ENCODE measurements at places on chromosomes 3 and 15.

GRCh38 chr15:59335207-59335786 is 37.4 kb downstream of the MYO1E start:
- DNase-seq = peak; percentile 18

GRCh38 chr15:100346866-100347512 is 5.2 kb upstream of the ADAMTS17 start:
- DNase-seq = no peak

DNA sequence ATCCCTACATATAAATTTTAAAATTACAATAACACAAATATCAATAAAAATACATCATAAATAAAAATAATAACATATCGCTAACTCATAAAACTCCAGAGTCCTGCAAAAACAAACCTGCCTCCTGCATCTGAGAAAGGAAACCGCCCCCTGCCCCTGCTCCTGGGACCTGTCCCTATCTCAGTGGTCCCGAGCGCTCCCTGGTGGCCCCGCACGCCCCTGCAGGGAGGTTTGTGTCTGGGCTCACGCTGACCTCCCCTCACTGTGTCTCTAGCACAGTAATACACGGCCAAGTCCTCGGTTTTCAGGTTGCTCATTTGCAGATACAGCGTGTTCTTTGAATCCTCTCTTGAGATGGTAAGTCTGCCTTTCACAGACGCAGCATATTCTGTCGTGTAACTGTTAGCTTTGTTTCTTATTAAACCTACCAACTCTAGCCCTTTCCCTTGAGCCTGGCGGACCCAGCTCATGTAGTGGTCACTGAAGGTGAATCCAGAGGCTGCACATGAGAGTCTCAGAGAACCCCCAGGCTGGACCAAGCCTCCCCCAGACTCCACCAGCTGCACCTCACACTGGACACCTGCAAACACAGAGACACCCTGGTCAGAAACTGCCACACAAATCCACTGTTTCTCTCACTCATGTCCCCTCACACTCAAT is 554.1 kb downstream of the GOLGA6L6 start:
- no peak for DNase-seq

DNA sequence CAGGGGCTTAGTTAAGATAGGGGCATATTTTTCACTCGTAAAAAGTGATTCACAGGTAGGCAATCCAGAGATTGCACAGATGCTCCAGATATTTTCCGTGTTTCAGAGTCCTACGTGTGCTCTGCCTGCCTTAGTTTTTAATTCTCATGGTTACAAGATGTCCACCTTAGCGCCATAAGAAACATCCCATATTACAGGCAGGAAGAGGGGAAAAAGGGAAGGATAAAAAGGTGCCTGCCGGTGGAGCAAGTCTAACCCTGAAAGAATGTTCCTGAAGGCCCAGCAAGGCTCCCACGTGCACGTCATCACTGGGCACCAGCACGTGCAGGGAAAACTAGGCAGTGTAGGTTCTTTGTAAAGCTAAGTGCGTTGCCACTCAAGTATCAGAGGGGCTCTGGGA is 10.1 kb upstream of the MOBP start:
- no peak for DNase-seq

- DNase-seq = no peak
Measured at GRCh38 chr15:33660151-33660550, 308.1 kb upstream of the CHRM5 start.

DNA sequence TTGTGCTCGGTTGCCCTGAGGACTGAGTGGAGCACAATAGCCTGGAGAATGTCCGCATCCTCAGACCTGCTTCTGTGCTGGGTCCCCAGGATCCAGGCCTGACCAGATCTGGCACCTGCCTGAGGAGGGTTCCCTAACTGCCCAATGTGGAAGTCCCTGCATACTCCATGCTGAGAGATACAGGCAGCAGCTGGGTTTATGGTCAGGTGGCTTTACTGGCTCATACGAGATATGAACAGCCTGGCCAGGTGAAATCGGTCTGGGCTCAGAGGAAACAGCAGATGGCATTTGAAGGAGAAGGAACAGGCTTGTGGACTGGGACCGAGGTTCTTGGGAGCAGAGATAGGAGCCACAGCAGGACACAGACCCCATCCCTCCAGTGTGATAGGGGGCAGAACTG is 18.2 kb upstream of the KIF23 start:
- no peak for DNase-seq

- DNase-seq = no peak
Measured at GRCh38 chr15:25055356-25056068, 100.7 kb downstream of the SNRPN start.

DNA sequence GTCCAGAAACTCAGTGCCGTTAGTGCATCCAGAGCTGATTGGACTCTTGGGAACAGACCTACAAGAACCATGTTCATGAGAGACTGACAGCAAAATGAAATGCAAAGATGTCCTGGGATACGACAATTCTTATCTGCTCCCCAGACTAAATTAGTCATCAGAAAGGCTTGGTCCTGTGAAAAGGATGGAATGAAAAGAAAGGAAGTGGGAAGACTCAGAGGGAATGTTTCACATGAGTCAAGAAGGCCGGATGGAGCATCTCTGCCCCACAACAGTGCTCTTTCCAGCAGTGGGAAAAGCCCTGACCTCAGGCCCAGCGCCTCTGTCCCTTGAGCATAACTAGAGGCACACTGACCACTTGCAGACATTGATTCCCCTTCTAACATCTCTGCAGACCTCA is 39.3 kb upstream of the UACA start:
- no peak for DNase-seq

- no peak for DNase-seq
Measured at GRCh38 chr3:128274837-128275236, 121.6 kb downstream of the EEFSEC start.

DNA sequence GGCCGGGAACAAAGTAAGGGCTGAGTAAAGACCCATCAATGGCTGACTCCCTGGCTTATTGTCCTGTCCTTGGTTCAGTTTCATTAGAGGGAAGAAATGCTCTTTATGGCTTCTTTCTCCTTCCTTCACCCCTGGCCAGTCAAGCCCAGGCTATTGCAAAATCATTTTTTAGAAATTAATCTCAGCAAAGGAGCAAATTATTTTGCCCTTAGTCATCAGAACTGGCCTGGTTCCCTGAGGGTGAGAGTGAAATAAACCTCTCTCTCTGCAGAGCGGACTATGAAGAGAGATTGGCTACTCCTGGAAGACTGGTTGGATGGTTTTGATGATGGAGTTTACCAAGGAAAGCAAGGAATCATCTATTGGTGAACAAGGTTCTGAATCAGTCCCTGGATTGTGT is 52.7 kb upstream of the OXTR start:
- no peak for DNase-seq

GRCh38 chr3:171455603-171456550 is 4.3 kb downstream of the TNIK start:
- DNase-seq = no peak

GRCh38 chr3:95123104-95123503 is 1060.2 kb downstream of the NSUN3 start:
- no peak for DNase-seq

DNA sequence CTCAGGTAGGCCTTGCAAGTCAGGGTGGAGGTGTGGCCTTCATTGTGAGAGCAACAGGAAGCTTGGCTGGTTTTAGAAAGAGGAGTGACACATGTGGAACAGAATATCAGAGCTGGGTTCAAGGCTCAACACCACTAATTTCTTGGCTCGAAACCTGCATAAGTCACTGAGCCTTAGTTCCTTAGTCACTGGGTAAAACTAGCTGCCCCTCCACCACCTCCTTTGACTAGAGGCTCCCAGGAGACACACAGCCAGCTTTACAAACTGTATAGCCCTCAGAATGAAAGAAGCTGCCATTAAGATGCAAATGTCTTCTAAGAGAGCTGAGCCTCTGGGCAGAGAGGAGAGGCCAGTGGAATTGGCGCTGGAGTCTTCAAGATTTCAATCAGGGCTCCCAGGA is 67.7 kb downstream of the CERS3 start:
- no peak for DNase-seq

GRCh38 chr3:94162700-94163099 is 99.8 kb downstream of the NSUN3 start:
- no peak for DNase-seq

GRCh38 chr15:66023311-66023972 is 154.2 kb downstream of the RAB11A start:
- DNase-seq = no peak

DNA sequence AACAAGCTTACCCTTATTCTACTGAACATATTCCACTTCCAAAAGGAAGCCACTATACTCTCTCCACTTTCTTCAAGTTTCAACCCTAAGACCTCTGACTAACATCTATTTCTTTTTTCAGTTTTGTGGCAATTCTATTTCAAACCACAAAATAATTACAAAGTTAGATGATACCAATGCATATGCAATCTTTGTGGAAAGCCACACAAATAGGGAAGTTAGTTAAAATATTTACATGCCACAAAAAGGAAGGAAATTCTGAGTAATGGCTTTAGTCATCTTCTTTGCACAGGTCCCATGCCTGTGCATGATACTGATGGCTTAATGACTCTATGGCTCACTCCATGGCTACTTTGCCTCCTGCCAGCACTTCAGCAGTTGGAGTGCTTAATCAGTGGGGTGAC is 57.0 kb upstream of the MCTP2 start:
- no peak for DNase-seq

DNA sequence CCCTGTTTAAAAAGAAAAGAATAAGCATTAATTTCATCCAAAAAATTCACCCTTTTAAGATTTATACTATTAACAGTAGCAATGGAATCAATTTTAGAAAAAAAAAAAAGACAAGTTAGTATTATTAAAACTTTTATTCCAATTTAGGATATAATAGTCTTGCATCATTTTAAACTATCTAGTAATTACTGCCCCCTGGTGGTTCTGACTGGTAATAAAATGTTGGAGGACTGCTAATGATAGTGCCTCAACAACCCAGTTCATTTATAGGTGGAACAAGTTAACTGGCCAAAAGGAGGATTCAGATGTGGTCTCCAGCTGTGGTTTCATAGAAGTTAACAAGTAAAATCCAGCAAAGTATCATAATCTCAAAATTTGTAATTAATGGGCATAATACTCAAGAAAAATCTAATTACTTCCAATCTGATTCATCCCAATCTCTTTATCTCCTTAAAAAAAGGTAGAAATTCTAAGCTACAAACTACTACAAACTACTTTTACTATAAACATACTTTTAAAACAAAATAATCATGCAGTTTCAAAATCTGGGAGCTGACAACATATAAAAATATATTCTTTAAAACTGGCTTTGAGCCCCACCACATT is 30.7 kb upstream of the WDR49 start:
- DNase-seq = peak; percentile 63

- DNase-seq = no peak
Measured at GRCh38 chr3:88142094-88142624, 7.6 kb upstream of the C3orf38 start.

GRCh38 chr3:25385807-25386460 is 42.1 kb upstream of the RARB start:
- DNase-seq = no peak

DNA sequence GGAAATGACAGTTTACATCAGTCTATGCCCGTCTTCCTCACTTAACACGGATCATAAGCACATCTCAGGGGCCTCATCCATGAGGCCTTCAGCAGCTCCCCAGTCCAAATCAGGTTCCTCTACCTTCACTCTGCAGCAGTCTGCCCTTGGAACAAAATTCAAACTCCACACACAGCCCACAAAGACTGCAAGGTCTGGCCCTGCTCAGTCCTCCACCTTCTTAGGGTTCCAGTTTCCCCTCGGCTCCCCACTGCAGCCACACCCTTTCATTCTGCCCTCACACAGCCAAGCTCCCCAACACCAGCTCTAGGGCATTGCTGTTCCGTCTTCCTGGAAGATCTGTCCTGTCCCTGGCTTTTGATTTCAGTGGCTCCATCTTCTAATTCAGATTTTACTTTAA is 95.2 kb upstream of the IQSEC1 start:
- no peak for DNase-seq

- DNase-seq = no peak
Measured at GRCh38 chr3:108292905-108293328, 3.4 kb upstream of the HHLA2 start.

DNA sequence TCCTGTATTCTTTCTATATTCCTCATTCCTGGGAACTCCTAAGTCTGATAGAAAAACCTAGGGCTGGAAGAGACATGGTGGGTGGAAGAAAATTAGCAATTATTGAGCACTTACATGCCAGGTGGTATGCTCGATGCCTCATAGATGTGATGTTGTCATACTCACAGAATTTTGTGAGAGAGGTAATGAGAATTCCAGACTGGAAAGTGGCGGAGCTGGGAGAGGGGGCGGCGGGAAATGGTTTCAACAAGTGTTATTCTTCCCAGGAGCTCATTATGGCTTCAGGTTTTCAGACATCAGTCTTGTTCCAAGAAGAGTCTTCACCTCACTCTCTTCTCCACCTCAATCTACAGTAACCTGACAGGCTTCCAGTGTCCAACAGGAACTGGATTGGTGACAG is 16.2 kb downstream of the TIMP4 start:
- DNase-seq = no peak

DNA sequence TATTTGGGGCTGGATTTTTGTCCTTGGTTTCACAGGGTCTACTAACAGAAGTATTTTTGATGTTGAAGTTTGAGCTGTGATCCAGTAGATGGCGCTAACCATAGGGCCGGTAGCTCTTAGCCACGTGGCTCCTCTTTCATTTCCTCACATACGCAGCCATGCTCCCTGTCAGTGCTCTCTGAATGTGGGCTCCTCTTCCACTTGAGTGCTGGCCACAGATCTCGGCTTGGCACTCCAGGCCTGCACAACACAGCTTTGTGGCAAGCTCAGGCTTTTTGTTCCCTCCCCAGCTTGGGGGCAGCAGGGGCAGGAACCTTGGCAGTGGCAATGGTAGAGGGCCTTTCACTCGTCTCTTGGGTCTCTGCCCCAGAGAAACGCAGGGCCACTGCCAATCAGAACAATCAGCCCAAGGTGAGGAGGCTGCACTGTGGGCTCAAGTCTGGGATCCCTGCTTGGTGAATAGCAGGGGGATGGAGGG is 18.6 kb upstream of the DNAAF4 start:
- no peak for DNase-seq

DNA sequence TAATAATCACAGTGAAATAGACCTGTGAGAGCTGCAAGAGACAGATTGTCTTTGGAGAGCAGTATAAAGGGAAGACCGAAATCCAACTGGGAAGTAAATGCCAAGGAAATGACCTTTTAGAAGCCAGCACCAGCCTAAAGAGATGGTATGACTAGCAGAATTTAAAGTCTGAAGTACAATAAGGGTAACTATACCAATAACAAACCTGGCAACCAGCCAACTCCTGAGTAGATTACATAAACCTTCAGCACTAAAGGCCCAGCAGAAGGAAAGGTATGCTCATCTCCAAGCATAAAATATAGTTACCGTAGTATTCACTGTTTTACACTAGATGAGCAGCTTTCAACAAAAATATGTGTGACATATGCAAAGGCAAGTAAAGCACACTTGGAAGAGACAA is 155.1 kb upstream of the SATB1 start:
- DNase-seq = peak; percentile 19

Data from left lung (tissue), 14 donors.